ENCODE measurements at places on chromosomes 1 and 21. TPM values are rescaled to one million over a fixed set of nuclear protein-coding genes. Genes with fewer than 3 reads are reported as not detected.

The CHIA gene
- 10.9 TPM for total RNA-seq

DNA sequence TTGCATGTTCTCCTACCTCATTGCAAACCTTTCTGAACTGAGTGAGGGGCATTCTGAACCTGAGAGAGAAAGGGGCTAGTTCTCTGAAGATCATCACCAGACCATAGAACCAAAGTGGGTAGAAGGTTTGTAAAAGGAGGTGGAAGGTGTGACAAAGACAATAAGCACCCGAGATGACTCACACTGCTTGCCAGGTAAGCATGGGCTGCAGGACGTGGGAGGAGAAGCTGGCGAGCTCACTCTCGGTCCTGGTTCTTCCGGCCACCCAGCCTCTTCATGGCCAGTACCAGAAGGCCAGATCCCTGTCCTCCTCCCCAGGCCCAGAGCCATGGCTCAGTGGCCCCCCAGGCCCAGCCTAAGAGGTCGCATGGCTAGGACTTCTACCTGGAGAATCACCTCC, 128.3 kb downstream of the TMEM53 start:
- no peak for DNase-seq

The MMEL1 gene
- 7.6 TPM for total RNA-seq

DNA sequence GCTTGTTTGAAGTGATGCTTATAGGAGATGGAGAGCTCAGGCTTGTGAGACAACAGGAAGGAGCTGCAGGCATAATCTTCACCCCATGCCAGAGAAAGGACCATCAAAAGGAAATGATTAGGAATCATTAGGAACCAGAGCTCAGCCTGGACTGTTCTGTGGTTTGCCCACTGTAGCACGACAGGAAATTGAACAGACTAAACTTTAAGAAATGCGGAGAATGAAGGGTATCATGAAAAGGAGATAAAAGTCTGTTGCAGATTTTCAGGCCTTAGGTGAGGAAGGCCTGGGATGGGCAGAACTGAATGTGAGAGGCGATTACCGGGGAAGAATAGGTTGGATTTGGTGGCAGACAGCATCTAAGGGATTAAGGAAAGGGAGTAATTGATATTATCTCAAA, 292.0 kb upstream of the PLXNA2 start:
- DNase-seq: no peak

The CRYAA gene
- not detected for total RNA-seq

The SLAMF6 gene
- 4.8 TPM for total RNA-seq

DNA sequence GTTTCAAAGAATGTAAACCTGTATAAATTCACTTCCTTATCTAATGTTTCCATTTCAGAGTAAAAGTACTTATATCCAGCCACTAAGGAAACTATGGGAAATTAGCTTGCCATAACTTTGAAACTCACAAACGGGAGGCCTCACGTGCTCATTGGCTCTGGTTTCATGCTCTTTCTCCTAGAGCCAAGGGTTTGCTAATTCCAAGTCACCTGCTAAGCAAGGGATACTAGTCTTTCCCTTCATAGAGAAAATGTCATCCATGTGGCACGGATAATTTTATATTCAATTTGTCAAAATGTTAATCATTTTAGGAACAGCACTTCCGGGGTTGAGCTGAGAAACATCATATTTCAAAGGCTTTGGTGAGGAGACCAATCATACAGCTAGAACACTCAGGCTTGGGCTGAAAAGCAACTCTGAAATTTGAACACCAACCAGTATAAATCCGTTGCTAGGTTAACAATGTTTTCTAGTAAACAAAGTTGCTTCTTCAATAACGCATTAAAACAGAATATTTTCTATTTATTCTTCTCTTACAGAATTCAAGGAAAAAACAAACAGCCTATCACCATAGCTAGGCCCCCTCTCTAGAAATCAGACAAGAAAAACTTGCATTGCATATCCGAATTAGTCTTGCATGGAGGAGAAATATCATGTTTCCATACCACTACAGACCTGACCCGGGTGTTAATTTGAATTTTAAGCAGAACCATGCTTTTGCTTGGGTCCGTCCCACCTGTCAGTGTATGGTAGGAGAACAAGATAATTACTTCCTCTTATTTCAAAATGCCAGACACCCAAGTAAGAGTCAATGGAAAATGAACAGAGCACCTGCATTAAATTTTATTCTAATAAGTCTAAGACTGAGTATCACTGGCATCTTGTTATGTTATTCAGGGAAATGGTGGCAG, 196.1 kb upstream of the ESRRG start:
- DNase-seq: no peak

The RGSL1 gene
- not detected for total RNA-seq

All from lower lobe of right lung (tissue), 2 donors.